ENCODE measurements at places on chromosomes 3 and 15. TPM values are rescaled to one million over a fixed set of nuclear protein-coding genes. Genes with fewer than 3 reads are reported as not detected.

- peaks cover 7% of the 10 kb centered on the region for H3K27me3 ChIP-seq
- peak within 1 kb of the TSS; percentile 46 for H3K4me3 ChIP-seq
- no peaks in the 10 kb centered on the region for H3K4me1 ChIP-seq
Observed at GRCh38 chr3:96813820-96814650, at the start of gene EPHA6. Gene EPHA6, plus strand, starts transcription at chr3:96814594.

DNA sequence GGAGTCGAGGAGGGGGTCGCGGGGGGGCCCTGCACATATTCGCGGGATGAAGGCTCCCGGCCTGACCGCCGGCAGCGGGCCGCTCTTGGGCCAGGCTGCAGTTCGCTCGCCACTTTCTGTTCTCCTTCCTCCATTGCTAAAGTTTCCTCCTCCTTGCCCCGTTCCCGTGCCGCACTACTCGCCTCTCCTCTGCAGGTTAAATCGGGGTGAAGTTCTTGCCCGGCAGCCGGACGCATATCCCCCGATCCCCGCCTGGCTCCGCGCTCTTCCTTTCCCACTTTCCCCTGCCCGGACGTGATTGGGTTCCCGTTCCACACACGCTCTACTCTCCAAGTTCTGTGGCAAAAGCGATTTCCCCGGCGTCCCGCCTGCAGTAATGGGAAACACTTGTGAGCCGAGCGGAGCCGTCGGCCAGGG lies 556 bp downstream of the CRYBG3 start:
- peak; percentile 42 for DNase-seq
- no peaks in the 10 kb centered on the region for H3K4me1 ChIP-seq
- H3K4me3 ChIP-seq: peak overlapping the region; percentile 83
- no peaks in the 10 kb centered on the region for H3K36me3 ChIP-seq

- DNase-seq: no peak
- H3K27me3 ChIP-seq: no peaks in the 10 kb centered on the region
- H3K4me3 ChIP-seq: no peak overlapping the region
- no peaks in the 10 kb centered on the region for H3K36me3 ChIP-seq
- H3K4me1 ChIP-seq: no peaks in the 10 kb centered on the region
Observed at GRCh38 chr15:71627604-71628003, 182.8 kb upstream of the NR2E3 start.

DNA sequence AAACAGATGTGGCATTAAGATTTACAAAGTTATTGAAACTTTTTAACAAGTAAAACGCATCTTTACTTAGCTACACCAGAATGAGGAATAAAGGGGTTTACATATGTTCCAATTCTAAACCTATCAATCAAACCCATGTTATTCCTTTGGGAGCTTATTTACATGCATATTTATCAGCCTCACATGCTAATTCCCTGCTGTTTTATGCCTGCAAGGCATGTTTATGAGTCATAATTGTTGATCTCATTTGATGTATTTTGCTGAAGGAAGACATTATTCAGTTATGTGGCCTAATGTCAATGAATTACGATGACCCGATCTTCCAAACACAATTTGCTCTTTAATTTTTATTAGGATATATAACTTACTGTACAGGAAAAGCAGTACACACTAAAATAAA lies 272.9 kb downstream of the TBC1D5 start:
- H3K27ac ChIP-seq: no peak overlapping the region
- DNase-seq: no peak
- no peaks in the 10 kb centered on the region for H3K36me3 ChIP-seq
- no peaks in the 10 kb centered on the region for H3K27me3 ChIP-seq
- H3K4me1 ChIP-seq: no peaks in the 10 kb centered on the region

DNA sequence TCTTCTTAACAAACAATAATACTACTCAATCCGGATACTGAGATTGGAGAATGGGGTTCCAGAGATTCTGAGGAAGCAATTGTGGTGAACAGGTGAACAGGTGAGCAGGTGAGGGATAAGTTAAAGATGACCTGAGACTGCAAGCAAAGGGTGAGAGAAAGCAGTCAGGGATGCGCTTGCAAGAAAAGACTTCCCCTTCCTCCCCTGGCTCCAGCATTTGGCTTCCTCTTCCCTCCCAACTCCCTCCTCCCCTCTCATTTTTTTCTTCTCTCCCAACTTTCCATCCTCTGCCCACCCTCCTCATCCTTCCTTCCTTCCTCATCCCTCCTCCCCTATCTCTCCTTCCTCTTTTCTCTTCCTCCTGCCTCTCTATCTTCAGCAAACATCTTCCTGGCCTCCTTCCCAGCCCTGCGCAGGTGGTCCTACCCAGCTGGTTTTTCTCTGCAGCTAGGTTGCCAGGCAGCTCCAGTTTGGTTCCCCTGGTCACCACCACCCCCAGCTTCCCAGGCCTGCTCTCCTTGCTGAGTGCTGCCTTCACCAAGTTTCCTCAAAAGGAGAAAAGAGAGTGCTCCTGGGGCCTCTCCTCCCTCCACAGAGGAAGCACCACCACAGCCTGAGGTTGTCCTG lies 10.4 kb upstream of the VIPR1 start:
- no peak overlapping the region for H3K4me3 ChIP-seq
- H3K4me1 ChIP-seq: no peaks in the 10 kb centered on the region
- peak; percentile 6 for DNase-seq

- DNase-seq: no peak
- no peaks in the 10 kb centered on the region for H3K36me3 ChIP-seq
- H3K4me3 ChIP-seq: no peak overlapping the region
- H3K4me1 ChIP-seq: no peaks in the 10 kb centered on the region
Observed at GRCh38 chr3:85004147-85004546, 45.4 kb downstream of the CADM2 start.

DNA sequence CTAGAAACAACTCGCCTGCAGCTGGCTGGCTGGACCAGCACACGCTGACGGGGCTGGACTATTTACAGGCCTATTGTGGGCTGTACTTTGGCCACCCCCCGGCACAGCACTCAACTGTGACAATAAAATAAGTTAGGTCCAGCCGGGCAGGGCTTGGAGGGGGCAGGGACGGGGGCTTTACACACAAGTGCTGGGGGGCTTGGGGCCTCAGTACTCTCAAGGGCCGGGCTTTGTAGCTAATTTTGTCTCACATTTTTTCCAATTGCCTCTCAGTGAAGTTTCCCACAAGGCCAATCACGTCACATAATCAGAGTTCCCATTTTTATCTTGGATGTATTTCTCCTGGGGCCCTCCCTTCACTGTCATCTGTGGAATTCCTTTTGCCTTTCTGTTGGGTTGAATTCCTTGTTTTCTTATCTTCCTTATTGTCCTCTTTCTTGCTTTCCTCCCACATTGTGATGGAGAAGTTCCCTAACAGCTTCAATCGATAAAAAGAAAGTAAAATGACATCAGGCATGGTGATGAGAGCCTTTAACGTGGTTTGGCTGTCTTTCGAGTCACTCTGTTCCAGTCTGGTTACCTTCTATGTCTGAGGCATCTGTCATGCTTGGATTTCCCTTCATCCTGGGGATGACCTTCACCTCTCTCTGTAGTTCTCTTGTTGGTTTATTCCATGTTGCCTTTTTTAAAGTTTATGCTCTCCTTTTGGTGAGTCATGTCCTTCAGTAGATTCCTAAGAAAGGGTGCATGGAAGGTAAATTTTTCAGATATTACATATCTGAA lies 44.1 kb upstream of the CMTM7 start:
- no peaks in the 10 kb centered on the region for H3K27me3 ChIP-seq
- no peak for DNase-seq
- H3K4me3 ChIP-seq: no peak overlapping the region
- no peaks in the 10 kb centered on the region for H3K4me1 ChIP-seq
- no peak overlapping the region for H3K27ac ChIP-seq
- H3K36me3 ChIP-seq: no peaks in the 10 kb centered on the region

DNA sequence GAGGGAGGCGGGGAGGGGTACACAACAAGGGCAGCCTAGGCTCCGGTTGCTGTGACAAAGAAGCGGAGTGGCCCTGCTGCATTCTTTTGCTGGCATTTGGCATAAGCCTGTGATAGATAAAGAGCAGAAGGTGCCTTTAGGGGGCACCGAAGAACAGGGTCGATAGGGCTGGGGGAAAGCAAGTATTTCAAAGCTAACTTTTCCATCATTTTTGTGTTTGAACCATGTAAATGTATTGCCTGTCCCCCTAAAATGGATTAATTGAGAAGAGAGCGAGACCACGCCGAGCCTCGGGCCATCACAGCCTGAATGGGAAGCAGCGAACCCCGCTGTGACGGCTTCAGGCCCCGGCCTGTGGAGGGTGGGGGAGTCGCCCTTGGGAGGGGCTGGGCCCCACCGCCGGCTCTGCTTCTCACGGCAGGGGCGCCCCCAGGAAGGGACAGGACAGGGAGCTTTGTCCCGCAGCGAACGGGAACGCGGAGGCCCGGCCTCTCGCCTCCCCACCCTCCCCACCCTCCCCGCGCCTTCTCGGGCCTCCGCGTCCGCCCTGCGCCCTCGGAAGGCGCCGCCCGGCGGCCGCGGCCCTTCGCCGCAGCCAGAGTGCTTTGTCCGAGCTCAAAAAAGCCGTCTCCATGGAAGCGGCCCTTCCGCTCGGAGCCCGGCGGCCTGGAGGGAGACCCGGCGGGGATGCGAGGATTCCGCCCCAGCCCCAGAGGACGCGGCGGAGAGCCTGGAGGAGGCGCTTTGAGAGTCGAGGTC lies 32.4 kb upstream of the ALDH1L1 start:
- peak; percentile 57 for DNase-seq
- peak overlapping the region; percentile 49 for H3K27ac ChIP-seq
- no peaks in the 10 kb centered on the region for H3K4me1 ChIP-seq
- no peaks in the 10 kb centered on the region for H3K27me3 ChIP-seq
- H3K4me3 ChIP-seq: peak overlapping the region; percentile 23

DNA sequence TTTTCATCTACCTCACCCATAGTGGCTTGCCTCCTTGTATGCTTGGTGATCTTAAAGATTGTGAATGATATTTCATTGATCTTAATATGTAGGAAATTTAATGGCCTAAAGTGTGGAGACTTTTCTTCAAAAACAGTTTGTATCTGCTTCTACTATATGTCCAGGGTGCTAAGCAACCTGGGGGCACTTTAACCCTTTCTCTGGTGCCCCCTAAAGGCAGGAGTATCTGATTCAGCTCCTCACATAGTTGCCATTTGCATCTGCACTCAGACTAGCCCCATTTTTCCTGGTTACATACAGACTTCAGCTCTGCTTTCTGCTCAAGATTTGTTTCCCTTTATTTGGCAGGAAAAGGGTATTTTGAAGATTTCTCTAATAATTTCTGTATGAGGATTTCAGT lies 5.2 kb upstream of the PFN2 start:
- H3K4me3 ChIP-seq: no peak overlapping the region
- DNase-seq: no peak
- no peaks in the 10 kb centered on the region for H3K27me3 ChIP-seq
- H3K27ac ChIP-seq: no peak overlapping the region
- H3K4me1 ChIP-seq: peaks cover 5% of the 10 kb centered on the region

DNA sequence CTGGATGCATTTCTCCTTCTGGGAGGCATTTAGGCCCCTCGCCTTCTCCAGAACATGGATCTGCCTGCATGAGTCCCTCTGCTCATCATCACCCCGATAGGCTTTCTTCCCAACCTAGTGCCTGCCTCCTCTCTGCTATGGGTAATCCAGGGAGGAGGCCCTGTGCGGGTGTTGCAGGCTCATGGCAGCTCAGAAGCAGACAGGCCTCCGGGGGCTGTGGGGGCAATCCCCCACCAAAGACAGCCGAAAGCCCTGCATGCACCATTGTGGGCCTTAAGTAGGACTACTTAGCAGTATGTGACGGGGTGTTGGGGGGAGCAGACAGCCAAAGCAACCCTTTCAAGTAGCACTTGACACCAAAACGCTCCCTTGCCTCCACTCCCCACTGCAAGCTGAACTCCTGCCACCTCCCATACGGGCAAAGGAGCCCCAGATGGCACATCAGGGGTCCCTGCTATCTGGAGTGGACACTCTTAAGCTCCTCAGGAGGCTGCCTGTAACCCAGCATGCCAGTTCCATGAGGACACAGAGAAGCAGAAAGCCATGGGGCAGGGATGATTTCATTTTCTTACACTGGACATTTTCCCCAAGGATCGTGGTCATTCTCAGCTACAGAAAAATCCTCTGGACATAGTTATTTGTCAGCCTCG lies 98.8 kb upstream of the HACD2 start:
- H3K4me1 ChIP-seq: peaks cover 5% of the 10 kb centered on the region
- H3K36me3 ChIP-seq: no peaks in the 10 kb centered on the region
- H3K27me3 ChIP-seq: no peaks in the 10 kb centered on the region
- no peak overlapping the region for H3K4me3 ChIP-seq

DNA sequence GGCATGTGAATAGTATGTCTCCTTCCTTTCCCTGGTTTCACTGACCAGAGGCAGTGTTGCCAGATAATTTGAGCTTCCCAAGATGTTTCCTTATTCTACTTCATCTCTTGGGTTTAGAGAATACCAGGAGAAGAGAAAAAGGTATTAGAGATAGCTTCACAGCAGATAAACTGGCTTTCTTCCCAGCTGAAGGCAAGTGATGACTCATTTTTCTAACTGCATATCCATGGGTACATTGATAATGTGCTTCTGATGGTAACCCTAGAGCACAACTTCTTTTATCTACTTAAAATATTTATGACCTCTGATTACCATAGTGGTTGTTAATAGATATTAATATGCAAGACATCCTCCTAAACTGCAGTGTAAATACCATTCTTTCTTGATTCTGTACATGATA lies 34.6 kb upstream of the CMTM8 start:
- H3K4me1 ChIP-seq: no peaks in the 10 kb centered on the region
- H3K27me3 ChIP-seq: no peaks in the 10 kb centered on the region
- H3K4me3 ChIP-seq: no peak overlapping the region

GRCh38 chr3:169546368-169546767 lies 117.1 kb downstream of the MECOM start:
- H3K4me1 ChIP-seq: no peaks in the 10 kb centered on the region
- H3K27ac ChIP-seq: no peak overlapping the region
- no peak for DNase-seq
- H3K4me3 ChIP-seq: no peak overlapping the region
- H3K36me3 ChIP-seq: no peaks in the 10 kb centered on the region

GRCh38 chr3:180804916-180805315 lies 107.6 kb upstream of the FXR1 start:
- H3K4me1 ChIP-seq: no peaks in the 10 kb centered on the region
- no peak for DNase-seq
- H3K27ac ChIP-seq: no peak overlapping the region
- H3K4me3 ChIP-seq: no peak overlapping the region

DNA sequence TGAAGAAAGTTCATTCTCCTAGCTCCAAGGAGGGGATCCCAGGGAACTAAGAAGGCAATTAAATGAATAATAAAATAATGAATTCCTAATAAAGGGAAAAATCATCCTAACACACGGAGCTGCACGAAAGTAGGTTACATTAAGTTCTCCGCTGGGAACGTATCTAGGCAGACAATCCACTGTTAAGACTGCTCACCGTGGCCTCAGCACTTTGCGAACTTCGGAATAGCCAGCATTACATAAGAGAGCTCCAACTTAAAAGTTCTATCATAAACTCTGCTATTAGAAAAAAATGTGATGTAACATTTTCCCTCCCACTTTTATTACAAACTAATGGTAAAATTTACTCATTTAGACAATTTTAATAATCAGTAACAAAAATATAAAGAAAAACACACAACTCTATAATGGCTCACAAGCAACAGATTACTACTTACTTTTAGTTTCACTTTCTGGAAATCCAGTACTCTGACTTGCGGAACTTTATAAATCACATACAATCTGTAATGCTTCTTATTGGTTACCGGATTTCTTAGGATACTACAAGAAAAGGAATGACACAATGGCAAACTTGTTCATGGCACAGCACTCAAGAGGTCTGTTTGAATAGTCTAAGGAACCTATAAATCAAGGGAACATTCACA lies 8.5 kb downstream of the SNRPA1 start:
- H3K4me3 ChIP-seq: no peak overlapping the region
- H3K27me3 ChIP-seq: no peaks in the 10 kb centered on the region
- H3K4me1 ChIP-seq: no peaks in the 10 kb centered on the region
- no peaks in the 10 kb centered on the region for H3K36me3 ChIP-seq
- no peak for DNase-seq

Gene GCSAM
- total RNA-seq: not detected

Gene SELENOS
- 58.4 TPM for total RNA-seq

Gene COL6A5
- total RNA-seq: not detected

Gene XRN1
- total RNA-seq: 24.6 TPM
